ENCODE measurements at places on chromosomes 2 and 18.

DNA sequence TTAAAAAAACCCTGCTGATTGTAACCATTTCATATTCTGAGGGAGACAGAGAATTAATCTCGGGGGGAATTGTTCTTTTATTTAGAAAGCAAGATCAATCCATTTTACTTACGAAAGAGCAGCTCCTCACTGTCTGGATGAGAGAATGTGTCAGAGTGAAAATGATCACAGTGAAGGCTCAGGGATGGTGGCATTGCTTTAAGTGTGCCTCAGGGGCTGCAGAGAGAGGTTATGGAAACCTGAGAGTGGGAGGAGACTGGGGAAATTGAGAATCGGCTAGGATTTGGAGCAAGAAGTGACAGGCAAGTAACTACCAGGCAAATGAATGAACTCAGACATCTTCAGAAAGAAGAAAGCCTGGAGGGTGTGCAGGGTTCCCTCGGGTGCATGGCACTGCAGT, 34.2 kb downstream of the MRPL35 start:
- DNase-seq, result no peak

DNA sequence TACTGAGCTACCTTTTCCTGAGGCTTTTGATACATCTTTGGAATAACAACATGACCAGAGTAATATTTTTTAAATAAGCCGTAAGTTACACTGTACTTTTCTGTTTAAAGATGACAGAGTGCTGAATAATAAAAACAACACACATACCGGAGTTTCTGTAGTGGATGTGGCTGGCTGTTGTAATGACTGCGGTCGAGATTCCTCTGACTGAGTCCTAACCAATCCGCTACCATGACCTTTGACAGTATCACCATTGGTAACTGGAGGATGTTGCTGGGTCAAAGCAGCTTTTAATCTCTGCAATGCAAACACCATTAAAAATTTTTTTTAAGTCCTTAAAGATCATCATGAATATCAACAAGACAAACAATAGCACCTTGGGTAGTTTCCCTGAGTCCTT, 70.7 kb downstream of the ATF2 start:
- no peak for DNase-seq

- no peak for DNase-seq
Observed at GRCh38 chr2:121804340-121804739, 48.9 kb downstream of the TSN start.

DNA sequence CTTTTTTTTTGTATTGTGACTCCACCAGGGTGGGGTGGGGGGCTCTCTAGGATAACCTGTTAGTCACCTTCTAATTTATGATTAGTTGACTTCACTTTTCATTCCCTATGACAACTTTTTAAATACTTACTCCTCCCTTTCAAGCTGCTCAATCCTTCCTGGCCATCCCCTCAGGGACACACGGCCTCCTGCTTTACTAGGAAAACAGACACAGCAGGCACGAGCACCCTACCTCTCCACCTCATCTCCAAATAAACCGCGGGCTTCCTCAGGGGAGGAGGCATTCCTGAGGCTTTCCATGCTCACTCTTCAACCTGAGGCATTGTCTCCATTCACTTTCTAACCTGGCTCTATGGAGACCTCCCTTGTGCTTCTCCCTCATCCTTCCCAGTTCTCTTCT, 33.0 kb downstream of the B4GALT6 start:
- no peak for DNase-seq

DNA sequence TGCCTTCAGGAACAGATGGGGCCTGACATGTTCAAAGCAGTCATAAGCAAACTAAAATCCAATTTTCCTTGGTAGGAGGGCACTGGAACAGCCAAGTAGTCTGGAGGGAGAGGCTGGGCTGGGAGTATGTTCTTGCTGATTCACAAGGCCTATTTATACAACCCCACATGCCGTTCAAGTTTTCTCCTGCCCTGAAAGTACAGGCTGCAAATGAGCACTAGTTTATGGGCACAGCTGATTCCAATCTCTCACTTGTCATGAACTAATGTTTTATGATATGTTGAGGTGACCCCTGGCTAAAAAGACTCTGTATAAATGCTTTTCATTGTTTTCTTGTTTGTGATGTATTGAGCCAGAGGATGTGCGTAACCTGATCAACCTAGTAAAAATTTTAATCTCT, 183.4 kb upstream of the SRD5A2 start:
- no peak for DNase-seq

DNA sequence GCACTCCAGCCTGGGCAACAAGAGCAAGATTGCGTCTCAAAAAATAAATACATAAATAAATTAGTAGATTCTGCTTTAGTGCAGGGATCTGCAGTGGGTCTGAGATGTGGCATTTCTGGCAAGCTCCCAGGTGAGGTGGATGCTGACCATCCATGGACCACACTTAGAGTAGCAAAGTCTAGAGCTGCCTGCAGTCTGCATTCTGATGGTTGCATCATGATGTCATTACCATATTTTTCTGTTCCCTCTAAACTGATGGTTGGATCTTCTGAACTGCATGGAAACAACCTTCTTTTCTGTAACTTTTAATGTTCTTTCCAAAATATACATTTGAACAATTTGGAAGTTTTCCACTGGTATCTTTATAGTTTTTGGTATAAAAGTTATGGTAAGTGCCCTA, 42.9 kb downstream of the MYL12B start:
- DNase-seq, result no peak

Data from activated naive CD4-positive, alpha-beta T cell (primary cell).